ENCODE measurements at places on chromosomes 1 and 21.

- no peak for DNase-seq
These were observed 17.2 kb upstream of the RAB29 start for GRCh38 chr1:205792481-205792881.

DNA sequence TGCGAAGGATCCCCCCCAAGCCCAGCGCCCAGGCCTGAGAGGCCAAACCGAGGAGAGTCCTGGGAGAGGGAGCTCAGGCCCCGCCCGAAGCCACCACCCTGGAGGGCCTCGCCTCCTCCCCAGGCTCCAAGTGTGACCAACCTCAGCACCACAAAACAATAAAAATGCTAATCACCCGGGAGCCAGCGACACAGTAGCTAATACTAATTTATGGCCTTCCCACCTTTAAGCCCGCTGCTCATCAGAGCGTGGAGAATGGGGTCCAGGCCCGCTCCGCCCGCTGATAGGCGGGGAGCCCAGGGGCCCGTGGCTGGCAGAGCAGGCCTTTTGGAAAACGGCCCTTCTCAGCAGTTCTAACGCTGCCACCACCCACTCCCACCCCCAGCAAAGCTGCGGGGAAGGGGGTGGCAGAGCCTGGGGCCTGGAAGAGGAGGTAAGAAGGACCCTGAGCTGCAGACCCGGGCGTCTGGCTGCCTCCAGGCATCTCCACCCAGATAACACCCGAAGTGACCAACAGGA, 20.4 kb upstream of the TAS1R2 start:
- DNase-seq = no peak

- no peak for DNase-seq
These were observed 92.1 kb downstream of the TGFBR3 start for GRCh38 chr1:91793877-91794276.

DNA sequence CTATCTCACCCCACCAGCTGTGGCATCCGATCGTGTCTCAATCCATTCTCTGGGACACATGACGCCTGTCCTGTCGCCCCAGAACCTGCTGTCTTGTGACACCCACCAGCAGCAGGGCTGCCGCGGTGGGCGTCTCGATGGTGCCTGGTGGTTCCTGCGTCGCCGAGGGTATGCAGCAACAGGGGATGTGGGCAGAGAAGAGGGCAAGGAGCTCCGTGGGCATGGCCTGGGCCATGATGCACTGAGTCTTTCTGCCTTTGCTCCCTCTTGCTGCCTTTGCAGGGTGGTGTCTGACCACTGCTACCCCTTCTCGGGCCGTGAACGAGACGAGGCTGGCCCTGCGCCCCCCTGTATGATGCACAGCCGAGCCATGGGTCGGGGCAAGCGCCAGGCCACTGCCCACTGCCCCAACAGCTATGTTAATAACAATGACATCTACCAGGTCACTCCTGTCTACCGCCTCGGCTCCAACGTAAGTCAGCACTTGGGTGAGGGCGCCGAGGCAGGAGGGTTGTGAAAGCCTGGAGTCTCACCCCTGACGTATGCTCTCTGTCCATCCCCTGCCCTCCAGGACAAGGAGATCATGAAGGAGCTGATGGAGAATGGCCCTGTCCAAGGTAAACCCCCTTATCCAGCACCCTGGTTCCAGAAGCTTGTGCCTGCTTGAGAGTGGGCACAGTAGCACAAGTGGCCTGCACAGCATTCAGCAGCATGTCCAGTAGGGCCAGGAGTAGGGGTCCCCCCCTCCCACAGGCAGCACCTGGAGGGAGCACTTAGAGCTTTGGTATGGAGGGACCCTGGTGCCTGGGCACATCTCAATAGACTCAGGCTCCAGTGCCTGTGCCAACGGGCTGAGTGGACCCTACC, 8.8 kb downstream of the TINAGL1 start:
- DNase-seq = no peak

- peak; percentile 11 for DNase-seq
These were observed 56.9 kb downstream of the MIER1 start for GRCh38 chr1:66981679-66982078.

DNA sequence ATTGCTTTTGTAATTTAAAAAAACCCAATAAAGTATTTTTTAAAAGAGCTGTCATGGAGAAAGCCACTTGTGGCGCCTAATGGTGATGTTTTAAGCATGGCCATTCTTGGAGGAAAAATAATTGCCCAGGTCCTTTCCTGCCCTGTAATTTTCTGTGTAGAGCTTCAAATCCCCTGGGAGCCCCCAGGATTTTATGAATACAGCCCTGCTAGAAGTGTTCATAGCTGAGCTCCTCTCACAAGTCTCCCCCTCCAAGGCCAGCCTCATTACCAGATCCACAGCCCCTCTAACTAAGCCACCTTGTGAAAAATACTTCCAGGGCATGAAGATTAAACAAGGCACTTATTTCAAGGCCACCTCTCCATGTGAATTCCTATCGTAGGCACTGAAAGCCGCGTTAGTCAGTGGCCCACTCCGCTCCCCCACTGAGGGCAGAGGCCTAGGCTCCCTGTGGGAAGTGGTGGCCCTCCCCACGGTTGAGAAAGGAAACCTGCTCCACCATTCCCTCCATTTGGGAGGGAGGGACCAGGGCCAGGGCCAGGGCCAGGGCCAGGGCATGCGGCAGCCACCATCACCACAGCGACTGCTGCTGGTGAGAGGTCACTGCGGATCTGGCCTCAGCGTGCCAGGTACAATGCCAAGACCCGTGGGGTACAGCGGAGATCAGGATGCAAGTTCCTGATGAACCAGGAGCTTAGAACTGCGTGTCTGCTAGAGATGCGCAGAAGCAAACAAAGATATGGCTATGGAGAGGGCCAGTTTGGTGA, 83.1 kb downstream of the KCNN3 start:
- no peak for DNase-seq

DNA sequence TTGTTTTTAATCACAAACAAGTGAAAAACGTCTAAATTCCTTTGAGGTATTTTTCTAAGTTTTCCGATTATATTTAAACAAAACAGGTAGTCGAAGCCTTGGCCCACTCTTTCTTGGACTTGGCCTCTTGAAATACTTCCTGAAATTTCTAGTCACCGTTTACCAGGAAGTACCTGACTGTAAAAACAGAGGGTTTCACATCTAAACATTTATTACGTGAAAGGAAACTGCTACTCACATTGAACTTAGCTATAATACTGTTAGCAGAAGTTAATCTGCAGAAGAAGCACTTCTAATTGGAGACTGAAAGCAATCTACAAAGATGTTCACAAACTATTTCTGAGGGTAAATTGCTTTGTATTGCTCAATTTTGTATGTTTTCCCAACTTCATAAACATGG, 526.0 kb upstream of the ADGRL4 start:
- DNase-seq = no peak

- peak; percentile 65 for DNase-seq
These were observed 76.3 kb upstream of the BEND5 start for GRCh38 chr1:48853006-48853405.

GRCh38 chr1:187862506-187862905, 1033.8 kb downstream of the PLA2G4A start:
- no peak for DNase-seq

GRCh38 chr21:41349619-41350390, 12.0 kb upstream of the MX2 start:
- no peak for DNase-seq

DNA sequence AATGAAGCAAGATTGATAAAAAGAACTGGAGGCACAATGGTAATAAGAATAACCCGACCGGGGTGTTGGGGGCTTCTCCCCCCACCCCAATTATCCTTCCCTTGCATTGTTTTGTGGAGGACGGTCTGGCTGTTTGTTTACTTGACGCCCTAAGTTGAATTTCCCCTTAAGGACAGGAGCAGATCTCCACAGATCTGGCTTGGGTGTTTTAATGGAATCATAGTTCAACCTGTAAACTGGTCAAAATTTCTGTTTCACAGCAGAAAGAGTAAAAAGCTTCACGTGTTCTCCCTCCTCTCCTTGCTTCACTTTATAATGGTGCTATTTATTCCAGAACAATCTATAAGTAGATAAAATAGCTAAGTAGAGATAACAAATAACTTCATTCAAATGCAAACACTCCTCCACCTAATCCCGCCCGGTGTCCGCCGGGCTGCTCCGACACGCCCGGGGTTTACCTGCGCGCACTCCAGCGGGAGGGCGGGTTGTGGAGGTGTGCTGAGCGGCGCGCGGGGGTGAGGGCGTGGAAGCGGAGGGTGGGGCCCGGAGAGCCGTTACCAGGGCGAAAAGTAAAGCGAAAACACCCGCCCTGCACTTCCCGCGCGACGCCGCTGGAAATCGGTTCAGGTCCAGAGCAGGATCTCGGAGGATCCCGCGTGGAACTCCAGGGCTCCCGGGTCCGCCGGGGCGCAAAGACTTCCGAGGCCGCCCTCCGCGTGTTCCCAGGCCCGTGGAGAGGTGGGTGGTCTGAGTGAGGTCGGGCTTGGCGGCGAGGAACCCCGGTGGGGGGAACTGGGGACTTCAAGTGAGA, 2.0 kb upstream of the ATF3 start:
- peak; percentile 18 for DNase-seq

DNA sequence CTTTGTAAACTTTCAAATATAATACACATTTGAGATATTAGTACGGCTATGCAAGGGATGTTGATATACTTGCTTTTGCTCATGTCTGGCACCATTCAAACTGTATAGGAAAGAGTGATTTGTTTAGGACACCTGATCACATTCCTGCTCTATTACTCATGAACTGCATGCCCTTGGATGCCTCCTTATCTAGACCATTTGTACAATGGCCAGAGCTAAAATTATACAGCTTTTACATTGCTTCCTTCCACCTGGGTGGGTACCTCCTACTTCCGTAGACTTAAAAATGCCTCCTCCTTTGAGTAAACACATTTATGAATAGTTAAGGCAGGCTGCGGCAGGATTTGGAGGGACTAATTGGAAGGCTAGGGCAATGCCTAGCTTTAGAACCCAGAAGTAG, 85.4 kb upstream of the PBX1 start:
- DNase-seq = no peak

- peak; percentile 92 for DNase-seq
These were observed at the start of gene S100A13 for GRCh38 chr1:153626904-153627714. Gene S100A13, minus strand, starts transcription at chr1:153627505. Its CDS starts 1,033 bp downstream, at chr1:153626472.

DNA sequence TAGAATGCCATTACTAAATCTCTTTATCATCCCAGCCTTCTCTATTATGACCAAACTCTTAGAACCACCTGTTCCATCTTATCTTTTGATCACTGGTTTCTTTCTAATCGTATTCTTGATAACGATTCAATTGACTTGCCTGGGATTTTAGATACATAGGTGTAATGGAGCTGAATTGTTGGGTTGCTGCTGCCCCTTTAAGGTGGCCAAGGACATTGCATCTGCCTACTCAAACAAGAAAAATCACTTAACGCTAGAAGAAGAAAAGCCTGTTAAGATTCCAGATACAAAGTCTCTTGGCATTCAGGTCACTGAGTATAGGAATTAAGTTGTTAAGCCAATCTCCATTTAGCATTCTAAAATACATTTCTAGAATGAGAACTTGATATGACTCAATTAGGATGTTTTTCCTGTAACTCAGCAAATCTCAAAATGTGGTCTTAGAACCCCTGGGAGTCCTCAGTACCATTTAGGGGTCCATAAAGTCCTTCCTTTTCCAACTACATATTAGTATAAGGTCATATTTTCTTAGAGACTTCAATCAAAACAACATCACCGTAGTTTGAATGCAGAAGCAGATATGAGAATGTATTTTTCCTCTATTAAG, 12.4 kb downstream of the NEXN start:
- DNase-seq = peak; percentile 36

GRCh38 chr1:153776352-153776751, 1.1 kb downstream of the SLC27A3 start:
- DNase-seq = no peak

- DNase-seq = no peak
These were observed 13.1 kb downstream of the UTP11 start for GRCh38 chr1:38025664-38026063.

GRCh38 chr1:22814176-22815042, 103.8 kb downstream of the EPHB2 start:
- DNase-seq = no peak

DNA sequence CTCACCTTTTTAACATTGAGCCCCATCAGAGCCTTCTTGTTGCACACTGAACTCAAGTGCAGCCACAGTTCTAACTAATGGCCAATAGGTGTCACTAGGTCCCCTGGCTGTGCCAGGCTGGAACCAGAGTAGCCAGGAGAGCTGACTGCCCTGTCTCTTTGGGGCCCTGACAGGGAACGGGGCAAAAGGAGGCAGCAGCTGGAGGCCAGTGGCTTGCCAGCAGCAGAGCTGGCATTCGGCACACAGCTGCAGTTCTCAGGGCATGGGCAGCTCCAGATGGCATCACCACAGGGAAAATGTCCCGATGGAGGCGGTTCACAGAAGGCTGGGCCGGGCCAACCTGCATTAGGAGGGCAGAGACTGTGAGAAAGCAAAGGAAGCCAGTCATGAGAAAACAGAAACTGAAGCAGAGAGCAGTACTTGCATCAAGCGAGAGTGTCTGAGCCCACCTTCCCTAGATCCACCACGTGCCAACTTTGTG, 188.6 kb downstream of the FCRL5 start:
- peak; percentile 63 for DNase-seq

DNA sequence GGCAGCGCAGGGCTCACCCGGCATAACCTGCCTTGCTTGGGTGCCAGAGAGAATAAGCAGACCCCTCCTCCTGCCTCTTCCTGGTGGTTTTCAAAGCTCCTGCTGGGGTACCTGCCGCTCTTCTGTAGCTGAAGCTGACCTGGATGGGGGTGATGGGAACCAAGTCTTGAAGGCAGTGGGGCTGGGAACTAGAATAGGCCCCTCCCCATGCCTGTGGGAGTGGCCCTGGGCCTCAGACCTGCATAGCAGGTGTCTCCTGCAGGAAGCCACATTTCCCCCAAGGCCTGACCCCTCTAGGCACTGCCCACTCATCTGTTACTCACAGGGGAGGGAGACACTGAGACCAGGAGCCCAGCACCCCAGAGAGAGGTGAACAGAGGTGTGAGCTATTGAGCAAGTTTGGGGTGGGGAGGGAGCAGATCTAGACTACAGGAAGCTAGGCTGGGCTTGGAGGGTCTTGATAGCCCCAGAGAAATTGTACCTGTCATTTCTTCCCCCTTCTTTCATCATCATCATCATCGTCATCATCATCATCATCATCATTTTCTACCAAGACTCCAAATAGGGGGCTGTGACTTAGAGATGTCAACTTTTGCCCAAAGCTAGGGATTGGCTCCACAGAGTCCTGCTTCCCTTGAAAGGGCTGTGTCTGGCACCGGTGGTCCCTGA, 10.1 kb downstream of the PADI1 start:
- DNase-seq = no peak

DNA sequence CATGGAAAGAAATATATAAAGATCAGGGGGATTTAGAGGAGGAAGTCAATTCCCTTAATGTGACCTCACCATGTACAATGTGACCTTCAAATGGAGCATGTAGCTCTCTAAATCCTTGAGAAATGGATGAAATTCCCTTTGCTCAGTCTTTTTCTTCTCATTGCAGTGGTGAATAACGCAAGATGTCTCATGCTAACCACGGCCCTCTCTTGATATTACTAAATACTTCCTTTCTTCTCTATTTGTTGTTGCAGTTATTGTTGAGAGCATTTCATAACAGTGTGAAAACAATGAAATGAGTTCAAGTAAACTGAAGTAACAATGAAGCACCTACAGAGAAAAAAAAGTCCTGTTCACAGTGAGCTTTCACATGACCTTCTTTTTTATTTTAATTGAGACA, 55.6 kb downstream of the ZNF281 start:
- peak; percentile 38 for DNase-seq

Data from GM03348 (cell line).